Stimulated activated CD4-positive, alpha-beta T cell treated with anti-CD3 and anti-CD28 coated beads, Interleukin-1b, Interleukin-23, amount 100 ng/mL, for 48 hours (primary cell): ENCODE measurements at places on chromosomes 3 and 15.

DNA sequence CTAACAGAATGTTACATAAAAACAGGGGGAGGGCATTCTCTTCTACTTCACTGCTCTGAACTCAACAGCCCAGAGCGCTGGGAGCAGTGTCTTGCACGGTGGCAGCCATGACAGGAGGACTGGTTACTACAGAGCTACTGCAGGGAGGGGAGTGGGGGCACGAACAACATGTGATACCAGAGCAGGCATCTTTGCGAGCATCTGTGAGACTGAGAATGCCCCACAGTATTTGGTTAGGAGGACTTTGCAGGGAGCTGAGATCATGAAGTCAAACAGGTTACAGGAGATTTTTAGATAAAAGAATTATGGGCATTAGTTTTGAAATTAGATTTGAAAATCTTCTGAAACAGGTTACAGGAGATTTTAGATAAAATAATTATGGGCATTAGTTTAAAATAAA is 58.8 kb upstream of the GOLGA8B start:
- no peak for DNase-seq

DNA sequence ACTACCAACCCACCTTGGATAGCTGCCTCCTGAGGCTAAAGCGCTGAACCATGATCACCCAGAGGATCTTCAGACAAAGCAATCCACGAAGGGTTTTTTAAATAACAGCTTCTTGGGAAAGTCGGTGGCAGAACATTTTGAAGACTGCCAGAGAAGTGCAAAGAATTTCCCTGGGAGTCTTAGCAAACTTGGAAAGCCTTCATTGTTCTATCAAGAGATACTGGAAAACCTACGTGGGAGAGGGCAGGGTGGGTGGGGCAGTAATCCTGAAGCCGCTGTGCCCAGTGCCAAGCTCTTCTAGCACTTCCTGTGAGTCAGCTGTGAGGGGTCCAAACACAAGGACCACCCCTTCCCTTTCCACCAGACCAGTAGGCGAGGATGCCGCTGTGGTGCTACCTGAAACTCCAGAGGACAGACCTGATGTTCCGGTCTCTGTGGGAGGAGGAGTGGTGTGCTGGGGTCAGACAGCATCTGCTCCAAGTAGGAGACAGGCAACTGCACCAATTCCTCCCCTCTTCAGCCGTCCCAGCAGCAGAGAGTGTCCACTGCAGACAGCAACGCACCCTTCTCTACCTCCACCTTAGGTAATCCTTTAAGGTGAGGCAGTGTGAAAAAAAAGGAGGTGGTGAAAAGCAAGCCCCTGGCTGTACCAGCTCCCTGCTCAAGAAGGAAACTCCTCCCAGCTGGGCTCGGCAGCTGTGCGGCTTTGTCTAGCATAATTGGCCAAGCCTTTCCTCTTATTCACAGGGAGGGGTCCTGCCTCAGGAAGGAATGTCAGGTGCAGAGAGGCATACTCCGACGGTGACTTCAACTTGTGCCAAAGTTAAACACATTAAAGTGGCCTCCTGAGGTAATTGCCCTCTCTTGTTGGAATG is 99.0 kb downstream of the TMCC1 start:
- no peak for DNase-seq

GRCh38 chr15:74545086-74545485 is 4.1 kb downstream of the ARID3B start:
- DNase-seq = no peak

DNA sequence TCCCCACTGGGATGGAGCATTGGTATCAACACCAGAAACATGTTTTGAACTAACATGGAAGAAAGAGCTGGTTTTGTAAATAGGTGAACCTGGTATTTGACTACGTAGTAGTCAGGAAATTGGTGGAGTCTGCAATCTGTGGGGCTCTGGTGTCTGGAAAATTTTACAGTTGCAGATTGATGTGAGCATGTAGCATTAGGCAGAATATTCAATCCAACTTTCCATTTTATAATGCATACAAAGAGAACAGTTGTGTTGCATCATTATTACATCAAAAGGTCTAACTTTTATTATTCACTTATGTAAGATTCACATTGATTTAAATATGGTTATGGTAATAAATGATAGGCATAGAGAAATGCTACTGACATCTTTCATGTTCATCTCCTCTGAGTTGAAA is 340.0 kb downstream of the ZNF385D start:
- DNase-seq = no peak

DNA sequence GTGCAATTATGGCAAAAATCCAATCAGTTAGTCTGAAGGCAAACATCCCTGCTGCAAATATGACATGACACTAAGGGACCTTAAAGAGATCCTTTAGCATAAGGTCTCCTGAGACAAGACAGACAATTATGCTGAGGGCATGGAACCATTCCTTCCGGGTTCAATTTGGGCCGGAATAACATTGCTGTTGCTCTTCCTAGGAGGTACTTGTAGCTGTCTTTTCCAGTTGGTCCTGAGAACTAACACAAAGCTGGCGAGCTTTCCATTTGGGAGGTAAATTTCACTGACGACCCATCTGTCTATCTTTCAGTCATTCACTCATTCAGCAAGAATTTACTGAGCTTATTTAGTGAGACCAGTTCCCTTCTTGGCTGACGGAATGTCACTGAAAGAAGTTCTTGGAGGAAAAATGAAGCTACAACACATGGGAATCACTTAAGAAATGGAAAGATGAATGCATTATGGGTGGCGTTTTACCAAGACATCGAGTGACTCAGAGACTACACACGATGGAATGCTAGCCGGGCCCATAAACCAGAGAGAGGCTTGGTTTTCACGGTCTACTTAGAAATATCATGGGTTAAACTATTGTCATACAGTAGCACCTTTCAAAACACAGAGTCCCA is 215.5 kb downstream of the PDZRN3 start:
- no peak for DNase-seq

DNA sequence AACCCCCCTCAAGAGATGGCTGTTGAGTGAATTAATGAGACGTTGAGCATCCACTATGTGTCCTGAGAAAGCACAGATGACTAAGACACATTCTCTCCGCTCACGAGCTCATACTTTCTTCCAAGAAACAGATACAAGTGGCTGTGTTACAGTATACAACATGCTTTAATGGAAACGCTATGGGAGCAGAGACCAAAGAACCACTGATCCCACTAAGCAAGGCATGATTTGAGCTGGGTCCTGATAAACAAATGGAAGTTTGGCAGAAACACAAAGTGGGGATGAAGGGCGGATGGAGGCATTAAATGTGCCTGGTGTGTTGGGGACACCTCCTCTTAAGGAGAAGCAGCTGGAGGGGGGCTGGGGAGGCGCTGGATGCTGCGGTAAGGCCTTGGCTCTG is 129.4 kb downstream of the UACA start:
- DNase-seq = no peak

- no peak for DNase-seq
These were observed 1.3 kb downstream of the SPSB4 start for GRCh38 chr3:141052201-141053069.

DNA sequence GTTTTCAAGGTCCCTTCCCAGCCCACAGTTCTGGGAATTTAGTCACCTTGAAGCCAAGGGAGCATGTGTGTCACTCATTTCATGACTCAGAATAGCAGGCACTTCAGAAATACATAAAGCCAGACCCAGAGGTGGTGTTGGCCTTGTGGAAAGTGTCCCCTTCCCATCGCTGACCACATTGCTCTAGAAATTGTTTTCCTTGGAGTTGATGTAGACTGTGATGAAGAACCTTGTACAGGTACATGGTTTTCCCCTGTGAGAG is 158.8 kb downstream of the SLCO3A1 start:
- DNase-seq = peak; percentile 40

DNA sequence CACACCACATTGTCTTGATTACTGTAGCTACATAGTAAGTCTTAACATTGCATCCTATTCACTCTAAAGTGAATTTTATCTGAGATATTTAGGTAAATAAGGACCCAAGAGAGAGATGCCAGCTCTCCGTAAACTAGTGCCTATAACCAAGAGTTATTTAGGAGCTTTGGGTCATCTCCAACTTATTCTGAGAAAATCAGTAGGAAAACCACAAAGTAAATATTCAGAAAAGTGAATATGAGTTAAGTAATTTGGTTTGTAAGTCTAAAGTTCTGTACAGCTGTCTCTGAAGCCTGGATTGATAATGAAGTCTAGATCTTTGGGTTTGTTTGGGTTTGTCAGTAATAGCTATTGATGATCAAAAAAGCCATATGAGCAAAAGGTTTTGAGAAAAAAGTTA is 120.0 kb downstream of the FNDC3B start:
- no peak for DNase-seq

GRCh38 chr15:89358435-89358754 is 23.8 kb upstream of the POLG start:
- no peak for DNase-seq

DNA sequence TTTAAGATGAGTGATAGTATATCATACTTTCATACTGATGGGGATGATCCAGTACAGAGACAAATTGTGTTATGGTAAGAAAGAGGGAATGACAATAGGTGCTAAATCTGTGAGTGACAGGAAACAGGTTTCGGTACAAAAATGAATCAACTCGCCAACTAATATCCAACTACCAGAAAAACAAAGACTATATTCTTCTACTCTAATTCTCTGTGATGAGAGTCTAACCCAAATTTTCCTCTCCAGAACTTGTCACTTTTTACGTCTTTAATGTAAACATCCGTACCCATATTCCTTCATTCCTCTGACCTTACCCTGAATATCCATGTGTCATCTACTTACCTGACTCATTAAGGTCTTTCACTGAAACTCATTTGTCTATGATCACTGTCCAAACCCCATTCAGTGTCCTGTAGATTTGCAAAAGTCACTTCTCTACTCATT is 39.6 kb downstream of the SCAPER start:
- no peak for DNase-seq

DNA sequence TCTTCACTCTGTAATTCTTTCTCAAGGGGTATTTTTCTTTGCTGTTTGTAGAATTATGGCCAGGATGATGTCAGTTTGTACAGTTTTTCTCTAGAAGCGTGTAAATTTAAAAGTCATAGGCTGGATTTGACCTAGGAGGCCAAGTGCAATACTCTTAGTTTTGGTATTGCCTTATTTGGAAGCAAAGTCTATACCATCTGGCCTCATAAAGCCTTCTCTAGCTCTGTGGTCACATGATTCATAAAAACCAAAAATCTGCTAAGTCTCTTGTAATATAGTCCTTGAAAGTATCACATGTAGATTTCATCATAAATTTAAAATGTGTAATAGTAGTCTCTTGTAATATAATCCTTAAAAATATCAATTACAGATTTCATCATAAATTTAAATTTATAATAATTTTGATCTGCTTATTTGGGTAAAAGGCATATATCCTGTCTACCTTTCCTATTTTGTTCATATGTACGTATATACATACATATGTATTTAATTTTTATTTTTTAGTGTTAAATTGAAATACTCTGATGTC is 25.6 kb downstream of the TEX9 start:
- no peak for DNase-seq

- no peak for DNase-seq
These were observed 69.4 kb upstream of the PLXNA1 start for GRCh38 chr3:126913524-126913923.

- no peak for DNase-seq
These were observed 7.4 kb downstream of the ARRDC4 start for GRCh38 chr15:97967881-97968280.

- DNase-seq = no peak
These were observed 27.1 kb upstream of the SNRPA1 start for GRCh38 chr15:101322016-101322695.

- no peak for DNase-seq
These were observed 23.2 kb upstream of the LAMP3 start for GRCh38 chr3:183185696-183186095.

DNA sequence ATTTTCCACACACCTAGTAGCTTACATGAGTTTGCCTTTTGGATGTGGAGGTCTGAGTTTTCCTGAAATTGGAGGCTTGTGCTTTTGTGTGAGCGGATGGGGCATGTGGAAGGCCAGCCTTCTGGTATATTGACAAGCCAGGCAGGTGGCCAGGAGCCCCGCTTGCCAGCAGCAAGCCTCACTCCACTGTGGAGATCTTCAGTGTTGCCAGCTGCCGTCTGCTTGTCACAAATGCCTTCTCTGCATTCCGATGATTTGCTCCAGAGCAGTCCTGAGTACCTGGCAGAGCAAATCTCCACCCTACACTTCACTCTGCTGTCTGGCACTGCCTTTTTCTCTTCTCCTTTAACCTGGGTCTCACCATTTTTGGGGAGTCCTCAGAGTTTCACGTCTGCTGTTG is 29.1 kb upstream of the CHST2 start:
- DNase-seq = no peak

GRCh38 chr15:39491886-39492490 is 88.9 kb upstream of the THBS1 start:
- DNase-seq = no peak

- DNase-seq = no peak
These were observed 330.3 kb downstream of the SHQ1 start for GRCh38 chr3:72517921-72518424.

DNA sequence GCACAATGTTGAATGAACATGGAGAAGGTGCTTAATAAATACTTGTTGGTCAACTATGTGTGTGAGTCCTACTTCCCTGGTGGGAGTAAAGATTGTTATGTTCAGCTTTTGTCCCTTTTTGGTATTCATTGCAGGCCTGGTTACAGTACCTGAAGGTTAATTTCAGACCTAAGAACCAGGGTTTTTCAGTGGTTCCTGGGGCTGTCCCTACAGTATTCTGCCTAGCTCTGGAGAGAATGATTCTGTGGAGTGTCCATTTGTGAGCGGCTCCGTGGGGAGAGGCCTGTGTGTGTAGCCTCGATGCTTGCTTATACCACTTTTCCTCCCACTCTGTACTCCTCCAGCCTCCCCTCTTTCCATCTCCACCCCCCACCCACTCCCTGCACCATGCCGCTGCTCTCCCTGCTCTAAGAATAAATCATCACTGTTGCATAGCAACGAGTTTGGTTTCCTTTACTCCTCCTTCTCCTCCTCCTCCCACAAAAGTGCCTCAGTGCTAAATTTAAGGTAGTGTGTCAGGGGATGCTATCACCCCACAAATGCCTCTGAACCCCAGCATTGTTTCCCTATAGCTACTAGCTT is 150.6 kb upstream of the ROPN1 start:
- DNase-seq = no peak

- DNase-seq = no peak
These were observed 221.8 kb downstream of the ZIC1 start for GRCh38 chr3:147630921-147631415.
